ENCODE measurements at places on chromosomes 7 and 10.

DNA sequence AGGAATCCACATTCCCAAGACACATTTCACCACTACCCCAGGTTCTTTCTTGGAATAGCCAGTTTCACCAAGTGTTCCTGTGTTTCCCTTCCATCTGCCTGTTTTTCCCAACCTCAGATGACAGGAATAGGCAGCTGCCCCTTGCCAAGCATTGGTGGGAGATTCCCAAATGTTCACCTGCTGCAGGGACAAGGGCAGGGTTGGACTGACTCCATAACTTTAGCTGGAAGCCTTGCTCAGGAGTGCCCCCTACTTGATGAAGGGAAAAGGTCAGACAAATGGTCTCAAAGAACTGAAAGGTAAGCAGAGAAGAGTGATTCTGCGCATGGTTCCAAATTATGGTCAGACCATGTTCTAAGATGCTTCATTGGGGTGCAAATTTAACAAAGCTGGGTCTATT is 45.1 kb upstream of the LYZL1 start:
- no peak for DNase-seq

- no peak for DNase-seq
These were observed 12.5 kb upstream of the COL13A1 start for GRCh38 chr10:69789164-69789576.

DNA sequence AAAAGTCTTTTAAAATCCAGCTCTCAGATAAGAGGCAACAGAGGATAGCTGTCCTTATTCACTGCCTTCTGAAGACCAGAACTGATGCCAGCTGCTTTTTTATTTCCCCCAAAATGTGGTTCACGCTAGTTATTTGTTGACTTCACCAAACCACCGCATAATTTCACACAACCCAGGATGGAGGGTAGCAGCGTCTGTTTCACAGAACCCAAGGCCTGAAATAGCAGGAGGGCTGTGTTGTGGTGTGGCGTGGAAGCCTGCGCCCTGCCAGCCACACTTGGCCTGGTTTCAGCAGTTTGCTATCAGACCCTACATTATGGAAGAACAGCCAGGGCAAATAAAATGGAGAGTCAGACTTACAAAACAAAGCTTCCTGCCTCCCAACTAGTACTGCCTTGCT is 155.4 kb downstream of the DYNC1I1 start:
- DNase-seq, result no peak

DNA sequence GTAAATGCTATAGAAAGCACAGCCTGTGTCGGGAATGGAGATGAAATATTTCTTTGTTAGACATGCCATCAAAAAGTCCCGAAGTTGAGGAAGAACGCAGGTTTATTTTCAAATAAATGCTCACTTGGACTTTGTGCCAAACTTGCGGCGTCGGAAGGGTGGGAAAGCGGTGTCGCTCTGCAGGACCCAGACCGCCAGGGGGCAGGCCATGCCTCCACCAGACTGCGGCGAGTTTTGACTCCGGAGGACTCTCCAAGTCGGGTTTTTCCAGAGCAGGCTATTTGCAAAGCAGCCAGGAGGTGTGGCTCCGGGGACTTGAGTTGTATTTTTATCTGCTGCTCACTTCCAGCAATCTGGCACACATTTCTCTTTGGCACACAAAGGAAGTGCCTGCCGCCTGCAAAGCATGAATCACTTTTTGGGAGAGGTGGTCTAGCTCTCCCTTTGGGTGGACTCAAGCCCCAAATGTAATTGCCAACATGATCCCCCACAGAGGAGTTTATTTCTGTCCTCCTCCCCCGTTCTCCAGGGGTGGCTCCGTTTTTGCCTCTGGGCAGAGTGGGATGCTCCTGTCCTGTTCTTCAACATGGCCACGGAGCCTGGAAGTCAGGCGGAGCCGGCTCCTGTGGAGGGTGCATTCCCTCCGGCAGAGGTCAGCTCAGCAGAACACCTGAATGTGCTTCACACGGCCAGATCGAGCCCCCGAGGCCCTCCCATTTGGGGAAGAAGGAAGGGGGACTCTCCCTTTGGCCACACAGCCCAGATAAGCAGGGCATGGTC is 82.3 kb upstream of the GPR26 start:
- peak; percentile 9 for DNase-seq

- no peak for DNase-seq
These were observed 10.4 kb downstream of the UNC5B start for GRCh38 chr10:71222601-71223346.

DNA sequence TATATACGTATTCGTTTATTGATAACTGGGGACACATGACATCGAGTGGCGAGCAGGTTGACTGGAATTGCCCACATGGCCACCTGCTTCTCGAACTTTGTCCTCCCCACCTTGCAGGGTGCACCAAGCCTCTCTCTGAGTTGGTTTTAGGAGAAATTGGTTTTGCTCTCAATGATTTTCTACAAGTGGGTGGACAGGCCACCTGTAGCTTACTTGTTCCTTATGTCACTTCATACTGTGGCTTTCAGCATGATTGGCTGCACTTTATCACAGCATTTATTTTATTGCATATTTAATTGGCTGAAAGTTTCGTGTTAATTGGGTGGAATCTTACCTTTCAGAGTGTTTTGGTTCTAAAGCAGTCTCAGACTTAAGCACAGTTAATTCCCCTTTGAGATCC is 215.6 kb upstream of the SHH start:
- no peak for DNase-seq

DNA sequence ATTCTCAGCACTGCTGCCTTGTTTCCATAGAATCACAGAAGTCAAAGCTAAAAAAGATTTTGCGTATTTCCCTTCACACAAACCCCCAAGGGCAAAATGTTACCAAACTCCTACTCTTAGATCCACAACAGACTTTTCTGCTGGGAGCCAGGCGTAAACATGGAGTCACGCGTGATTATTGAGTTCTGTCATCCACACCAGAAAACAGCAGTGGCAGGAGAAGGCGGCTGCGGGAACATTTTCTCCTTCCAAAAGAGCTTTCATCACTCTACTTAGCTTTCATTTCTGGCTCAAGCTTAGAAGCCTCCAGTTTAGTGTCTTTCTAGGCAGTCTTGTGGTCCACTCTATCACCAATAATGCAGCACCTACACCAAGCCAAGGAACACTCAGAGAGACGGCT is 712.9 kb upstream of the NRP1 start:
- DNase-seq, result no peak

- no peak for DNase-seq
These were observed 133.8 kb downstream of the WNT2 start for GRCh38 chr7:117188949-117189592.

DNA sequence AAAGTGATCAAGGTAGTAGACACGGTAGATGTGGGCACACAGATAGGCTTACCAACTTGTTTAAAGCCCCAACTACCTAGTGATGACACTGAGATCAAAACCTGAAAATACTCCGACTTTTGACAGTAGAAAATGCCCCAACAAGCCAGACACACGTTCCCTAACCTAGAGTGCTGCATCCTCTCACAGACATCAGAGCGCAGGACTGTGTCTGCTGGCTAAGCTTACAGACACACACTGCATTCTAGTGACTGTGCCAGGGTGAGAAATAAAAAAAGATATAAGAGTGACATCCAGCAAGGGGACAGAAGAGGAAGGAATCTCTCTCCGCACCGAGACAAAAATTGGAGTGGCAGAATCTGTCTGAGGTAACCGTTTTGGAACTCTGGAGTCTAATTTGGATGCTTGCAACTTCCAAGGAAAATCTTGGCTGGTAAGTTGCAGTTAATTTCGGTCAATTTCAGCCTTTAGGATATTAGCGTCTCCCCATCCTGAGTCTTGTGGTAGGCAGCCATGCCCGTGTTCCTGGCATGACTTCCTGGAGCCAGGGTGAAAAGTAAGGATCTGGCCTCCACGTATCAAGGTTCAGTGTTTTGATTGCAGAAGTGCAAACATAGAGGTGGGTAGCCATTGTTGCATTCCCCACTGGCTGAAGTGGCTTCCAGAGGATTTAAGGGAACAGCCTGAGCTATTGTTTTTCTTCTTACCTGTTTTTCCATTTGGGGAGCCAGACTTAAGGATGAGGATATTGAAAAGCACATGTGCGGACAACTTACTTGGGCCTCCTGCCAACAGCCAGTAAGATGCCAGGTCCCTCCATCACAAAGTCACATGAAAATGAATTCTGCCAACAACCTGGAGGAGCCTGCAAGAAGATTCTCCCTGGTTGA is 124.1 kb downstream of the SMURF1 start:
- DNase-seq, result no peak

GRCh38 chr10:130766071-130766470 is 545.5 kb downstream of the TCERG1L start:
- DNase-seq, result no peak

DNA sequence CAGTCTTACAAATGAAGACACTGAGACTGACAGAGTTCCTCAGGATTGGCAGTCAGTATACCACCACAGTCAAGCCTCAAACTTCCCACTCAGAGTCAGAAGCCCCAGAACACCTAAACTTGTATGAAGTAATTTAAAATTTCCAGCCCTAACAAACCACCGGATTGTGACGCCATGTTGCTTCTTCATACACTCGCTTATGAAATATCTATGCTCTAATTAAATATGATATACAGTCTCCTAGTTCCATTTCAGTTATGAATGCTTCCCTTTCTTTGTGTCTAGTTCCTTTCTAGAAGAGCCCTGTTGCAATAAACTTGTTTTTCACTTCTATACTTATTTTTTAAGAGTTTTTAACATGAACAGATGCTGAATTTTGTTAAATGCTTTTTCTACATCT is 172.0 kb upstream of the NOBOX start:
- DNase-seq, result no peak

DNA sequence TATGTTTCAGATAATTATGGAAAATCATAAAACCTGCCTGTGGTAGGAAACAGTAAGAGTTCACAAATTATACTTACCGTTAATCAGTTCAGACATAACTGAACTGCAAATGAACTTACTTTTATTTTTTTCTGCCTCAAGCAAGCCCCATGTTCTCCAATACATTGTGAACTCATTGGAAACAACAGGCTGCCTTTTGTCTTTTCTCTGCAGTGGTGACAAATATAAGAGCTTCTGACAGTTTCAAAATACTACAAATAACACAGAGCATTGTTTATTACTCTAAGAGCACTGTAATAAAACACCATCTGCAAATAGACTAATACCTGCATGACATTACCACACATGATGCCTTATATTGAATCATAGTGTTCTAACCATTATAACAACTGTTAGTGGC is 94.0 kb upstream of the CDCA7L start:
- no peak for DNase-seq

DNA sequence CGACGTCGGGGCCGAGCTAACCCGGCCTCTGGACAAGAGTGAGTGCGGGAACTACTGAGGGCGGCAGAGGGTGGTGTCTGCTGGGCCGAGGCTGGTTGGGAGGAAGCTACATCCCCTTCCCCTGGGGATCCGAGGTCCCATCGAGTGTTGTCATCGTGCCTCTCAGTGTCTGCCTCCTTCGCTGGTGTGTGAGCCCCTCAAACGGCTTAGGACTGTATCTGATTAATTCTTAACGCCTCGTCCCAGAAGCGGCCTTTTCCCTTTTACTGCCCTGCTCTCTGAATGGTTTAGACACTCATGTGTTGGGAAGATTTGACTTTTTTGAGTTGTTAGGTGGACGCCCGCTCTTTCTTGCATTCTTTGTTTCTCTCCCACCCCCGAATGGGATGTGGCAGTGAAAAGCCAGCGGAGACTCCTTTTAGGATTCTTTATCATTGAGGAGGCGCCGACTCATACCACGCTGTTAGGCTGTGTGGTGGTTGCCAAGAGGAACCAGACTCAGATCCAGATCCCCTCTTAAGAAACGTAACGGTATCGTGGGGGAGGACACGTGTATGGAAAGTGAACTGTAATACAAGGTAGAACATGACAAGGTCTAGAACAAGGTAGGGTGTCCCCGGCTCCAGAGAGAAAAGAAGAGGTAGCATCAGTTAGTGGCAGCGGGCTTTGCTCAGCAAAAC is 631 bp downstream of the SUPV3L1 start:
- DNase-seq, result peak; percentile 58

DNA sequence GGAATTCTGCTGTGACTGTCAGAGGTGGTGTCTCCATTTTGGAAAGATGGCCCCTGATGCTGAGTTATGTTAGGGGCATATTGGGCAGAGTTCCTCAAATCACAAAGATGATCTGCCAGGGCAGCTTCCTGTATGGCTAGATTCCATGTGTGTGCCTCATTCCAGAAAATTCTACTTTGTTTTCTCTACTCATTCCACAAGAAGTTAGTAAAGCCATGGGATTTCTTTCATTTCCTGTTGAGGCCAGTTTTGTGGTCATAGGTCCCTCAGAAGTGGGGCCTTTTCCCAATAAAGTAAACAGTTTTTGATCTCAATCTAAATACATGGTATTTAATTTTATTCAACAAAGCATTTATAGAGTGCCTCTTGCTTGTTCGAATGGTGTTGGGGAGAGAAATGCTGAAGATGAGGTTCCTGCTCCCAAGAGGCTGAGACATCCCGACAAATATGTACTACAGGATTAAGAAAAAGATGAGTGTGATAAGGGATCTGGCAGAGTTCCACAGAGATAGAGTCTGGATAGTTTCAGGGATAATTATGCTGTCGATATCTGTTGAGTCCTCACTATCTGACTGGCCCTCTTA is 33.0 kb downstream of the MINDY4 start:
- no peak for DNase-seq

DNA sequence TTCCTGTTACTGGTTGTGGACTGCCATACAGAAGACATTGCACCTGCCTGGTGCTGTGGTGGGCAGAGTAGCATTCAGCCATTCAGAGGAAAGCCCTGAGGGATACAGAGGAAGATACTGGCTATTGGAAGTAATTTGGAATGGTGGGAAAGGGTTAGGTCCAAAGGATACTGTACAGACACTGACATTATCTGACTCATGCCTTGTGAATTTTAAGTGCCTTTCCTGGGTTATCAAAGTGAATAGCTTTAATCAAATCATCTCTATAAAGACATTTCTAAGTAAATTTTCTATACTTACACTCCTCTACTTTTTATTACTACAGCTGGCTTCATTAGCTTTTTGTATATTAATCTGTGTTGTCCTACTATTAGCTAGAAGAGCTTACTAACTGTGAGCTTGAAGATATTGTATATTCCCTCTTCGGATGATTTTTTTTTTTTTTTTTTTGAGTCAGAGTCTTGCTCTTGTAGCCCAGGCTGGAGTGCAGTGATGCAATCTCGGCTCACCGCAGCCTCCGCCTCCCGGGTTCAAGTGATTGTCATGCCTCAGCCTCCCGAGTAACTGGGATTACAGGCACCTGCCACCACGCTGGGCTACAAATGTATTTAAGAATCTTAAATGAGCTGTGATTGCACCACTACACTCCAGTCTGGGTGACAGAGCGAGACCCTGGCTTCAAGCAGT is 186.5 kb downstream of the ADK start:
- DNase-seq, result no peak

DNA sequence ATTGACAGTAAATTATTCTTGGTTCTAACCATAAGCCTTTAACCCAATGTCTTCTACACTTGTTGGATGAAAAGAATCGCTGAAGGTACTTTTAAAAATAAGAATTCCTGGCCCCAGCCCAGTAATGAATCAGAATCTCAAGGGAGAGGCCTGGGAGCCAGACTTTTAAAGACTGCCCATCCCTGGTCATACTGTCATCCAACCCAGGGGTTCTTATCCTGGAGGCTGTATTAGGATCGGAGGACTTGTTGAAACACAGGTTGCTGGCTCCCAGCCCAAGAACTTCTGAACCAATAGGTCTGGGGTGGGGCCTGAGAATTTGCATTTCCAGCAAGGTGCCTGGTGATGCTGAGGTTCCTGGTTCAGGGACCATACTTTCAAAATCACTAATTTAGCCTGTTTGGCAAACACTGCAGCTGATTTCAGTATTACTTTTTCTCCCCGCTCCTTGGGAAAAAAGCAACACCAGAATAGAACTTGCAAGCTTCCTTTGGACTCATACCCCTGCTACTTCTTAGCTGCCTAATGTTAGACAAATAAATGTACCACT is 79.5 kb upstream of the FAM133B start:
- peak; percentile 50 for DNase-seq

- no peak for DNase-seq
These were observed 9.0 kb upstream of the POR start for GRCh38 chr7:75905785-75906604.

Measured in stimulated activated effector memory CD8-positive, alpha-beta T cell treated with anti-CD3 and anti-CD28 coated beads, Interleukin-12 subunit alpha, Interleukin-12 subunit beta, amount 100 ng/mL, for 72 hours (primary cell).